Activated CD4-positive, CD25-positive, alpha-beta regulatory T cell treated with anti-CD3 and anti-CD28 coated beads, Interleukin-2, amount 50 U/mL, for 16 hours (primary cell): ENCODE measurements at places on chromosomes 2 and 18.

DNA sequence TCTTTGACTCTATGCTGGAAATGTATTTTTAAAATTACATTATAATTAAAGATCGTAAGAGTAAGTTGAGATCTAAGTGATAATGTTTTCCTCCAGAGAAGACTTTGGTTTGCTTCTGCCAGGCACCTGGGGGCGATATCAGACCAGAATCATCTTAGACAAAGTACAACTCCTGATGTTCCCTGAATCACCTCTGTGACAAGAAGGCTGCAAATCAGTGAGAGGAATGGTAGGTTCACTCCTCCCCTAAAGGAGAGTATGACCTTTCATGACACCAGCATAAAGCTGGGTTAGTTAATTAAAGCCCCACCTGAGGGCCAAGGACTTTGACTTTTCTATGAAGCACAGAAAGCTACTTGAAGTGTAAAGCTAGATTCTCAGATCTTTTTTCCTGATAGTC, 114.4 kb upstream of the DTNA start:
- no peak for DNase-seq

GRCh38 chr2:41937921-41938708, 109.7 kb upstream of the PKDCC start:
- DNase-seq, result no peak

- no peak for DNase-seq
Observed at GRCh38 chr2:52995424-52995823, 772.2 kb upstream of the CHAC2 start.

DNA sequence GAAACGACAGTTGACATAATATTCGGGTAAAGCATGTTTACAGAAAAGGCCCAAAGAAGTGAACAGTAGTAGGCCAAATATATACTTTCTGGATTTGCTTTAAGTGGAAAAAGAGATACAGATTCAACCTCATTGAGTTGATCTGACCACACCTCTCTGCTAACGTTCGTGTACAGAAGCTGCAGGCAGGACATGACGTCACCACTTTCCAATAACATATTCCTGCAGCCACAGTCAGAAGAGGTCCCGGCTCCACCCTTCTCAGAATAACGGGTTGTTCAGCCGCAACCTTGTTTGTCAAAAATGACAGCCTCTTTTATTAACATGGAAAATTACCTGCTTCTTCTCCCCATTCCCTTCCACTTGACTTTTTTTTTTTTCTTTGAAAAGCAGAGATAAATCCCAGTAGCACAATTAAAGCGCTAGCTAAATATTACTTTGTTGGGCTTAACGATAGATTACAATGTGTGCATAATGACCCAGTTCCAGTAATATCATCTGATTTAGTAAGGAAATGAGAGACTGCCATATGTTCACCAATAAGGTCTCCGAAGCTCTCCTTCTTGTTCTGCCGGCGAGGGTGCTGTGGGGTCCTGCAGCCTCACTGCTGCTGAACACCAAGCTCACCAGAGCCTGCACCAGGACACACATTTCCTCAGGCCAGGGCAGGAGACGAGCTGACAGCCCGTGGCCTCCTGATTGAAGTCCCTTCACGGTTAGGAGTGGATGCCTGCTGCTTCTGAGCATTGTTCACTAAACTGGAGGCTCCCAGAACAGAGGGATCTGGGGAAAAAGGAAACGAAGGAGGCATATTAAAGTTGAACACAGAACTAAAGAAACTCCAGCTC, 451.0 kb upstream of the SALL3 start:
- DNase-seq, result no peak

- DNase-seq, result no peak
Observed at GRCh38 chr2:10868465-10869314, 43.0 kb upstream of the KCNF1 start.

GRCh38 chr2:67448648-67449047, 51.5 kb downstream of the ETAA1 start:
- no peak for DNase-seq

- DNase-seq, result no peak
Observed at GRCh38 chr18:63213331-63213900, 106.2 kb downstream of the BCL2 start.

GRCh38 chr18:55839343-55839742, 251.4 kb upstream of the TCF4 start:
- DNase-seq, result no peak

GRCh38 chr2:140442319-140442718, 1662.1 kb upstream of the NXPH2 start:
- no peak for DNase-seq

DNA sequence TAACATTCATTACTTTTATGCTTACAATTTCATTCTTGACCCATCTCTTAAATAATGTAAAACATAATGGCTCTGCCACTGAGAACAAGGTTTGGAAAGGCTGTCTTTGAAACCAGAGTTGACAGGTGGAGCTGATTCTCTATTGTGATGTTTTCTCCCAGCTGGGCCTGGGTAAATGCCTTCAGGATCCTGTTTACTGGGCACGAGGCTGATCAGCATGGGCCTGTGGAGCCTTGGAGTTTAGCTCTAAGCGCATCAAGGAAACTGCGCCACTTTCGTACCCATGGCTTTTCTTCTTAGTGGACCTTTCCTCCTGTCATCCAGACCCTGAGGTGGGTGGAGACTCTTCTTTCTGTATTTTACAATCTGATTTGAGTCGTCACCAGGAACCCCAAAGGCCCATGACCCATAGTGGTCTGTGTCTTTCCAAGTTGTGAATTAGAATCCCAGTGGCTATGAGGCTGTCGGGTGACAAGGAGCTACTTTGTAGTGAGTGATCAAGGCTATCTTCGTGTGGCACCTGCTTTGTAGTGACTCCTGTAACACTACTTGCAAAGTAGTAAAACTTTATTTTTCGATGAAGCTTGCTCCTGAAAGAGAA, 123.1 kb downstream of the LPIN1 start:
- DNase-seq, result no peak

DNA sequence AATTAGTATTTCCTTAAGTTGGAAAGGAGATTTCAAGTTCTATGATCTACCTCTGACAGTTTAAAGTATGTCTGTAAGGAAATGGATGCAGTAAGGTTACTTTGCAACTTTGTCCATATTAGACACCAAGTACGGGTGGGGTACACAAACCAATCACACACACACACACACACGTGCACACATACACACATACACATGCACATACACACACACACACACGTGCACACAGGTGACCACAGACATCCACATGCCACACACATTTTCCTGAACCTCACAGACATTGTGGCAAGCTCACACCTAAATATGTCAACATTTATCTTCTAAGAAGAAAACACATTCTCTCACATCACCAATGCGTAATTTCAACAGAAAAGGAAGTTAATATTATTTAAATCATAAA, 165.9 kb downstream of the MYT1L start:
- no peak for DNase-seq

DNA sequence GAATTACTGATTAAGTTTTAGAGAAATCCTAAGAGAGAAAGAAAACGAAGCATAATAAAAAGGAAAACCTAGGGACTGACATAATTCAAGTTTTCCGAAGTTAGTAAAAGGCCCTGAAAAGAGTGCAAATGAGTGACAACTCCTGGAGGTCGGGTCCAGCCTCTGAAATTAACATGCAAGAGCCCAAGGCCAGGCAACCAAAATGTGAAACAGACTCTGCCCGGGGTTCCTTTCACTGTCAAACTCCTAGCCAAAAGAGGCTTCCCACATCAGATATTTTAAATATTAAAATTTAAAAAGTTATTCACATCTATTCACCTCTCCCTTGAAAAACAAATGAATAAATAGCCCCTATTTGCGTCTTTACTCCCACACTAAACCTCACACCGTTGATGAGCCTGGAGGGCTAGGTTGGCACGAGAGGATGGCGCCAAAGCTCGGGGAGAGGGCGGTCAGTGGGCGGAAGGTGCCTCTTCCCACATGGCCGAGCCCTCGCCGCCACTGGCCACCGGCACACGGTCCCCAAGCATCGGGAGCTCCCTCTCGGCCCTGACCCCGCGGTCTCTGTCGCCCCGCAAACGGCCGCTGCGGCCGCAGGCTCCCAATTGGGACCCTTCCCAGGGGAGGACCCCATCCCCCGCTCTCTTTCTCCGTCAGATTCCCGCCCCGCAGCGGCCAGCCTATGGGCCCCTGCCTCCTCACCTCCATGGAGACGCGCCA, 630 bp downstream of the PPM1G start:
- no peak for DNase-seq

- no peak for DNase-seq
Observed at GRCh38 chr2:109210431-109211200, 81.6 kb downstream of the SH3RF3 start.

GRCh38 chr2:218216336-218216673, 684 bp upstream of the ARPC2 start:
- DNase-seq, result no peak

GRCh38 chr2:75833386-75833785, 122.7 kb upstream of the GCFC2 start:
- no peak for DNase-seq

DNA sequence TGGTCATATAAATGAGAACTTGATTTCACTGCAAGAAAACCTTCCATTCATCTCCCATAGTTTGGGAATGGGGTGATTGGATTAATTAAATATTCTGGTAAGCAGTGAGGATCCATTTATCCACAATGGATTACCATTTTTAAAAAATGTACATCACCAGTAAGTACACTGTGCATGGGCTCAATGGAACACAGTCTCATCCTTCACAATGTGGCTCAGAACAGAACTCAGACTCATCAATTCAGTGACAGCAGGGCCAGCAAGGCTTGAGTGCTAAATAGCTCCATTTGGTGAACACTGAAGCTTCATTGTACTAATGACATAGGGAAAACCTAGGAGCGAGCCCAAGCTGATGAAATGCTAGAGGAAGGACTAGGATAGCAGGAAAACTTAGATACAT, 223.8 kb downstream of the CMPK2 start:
- DNase-seq, result no peak

DNA sequence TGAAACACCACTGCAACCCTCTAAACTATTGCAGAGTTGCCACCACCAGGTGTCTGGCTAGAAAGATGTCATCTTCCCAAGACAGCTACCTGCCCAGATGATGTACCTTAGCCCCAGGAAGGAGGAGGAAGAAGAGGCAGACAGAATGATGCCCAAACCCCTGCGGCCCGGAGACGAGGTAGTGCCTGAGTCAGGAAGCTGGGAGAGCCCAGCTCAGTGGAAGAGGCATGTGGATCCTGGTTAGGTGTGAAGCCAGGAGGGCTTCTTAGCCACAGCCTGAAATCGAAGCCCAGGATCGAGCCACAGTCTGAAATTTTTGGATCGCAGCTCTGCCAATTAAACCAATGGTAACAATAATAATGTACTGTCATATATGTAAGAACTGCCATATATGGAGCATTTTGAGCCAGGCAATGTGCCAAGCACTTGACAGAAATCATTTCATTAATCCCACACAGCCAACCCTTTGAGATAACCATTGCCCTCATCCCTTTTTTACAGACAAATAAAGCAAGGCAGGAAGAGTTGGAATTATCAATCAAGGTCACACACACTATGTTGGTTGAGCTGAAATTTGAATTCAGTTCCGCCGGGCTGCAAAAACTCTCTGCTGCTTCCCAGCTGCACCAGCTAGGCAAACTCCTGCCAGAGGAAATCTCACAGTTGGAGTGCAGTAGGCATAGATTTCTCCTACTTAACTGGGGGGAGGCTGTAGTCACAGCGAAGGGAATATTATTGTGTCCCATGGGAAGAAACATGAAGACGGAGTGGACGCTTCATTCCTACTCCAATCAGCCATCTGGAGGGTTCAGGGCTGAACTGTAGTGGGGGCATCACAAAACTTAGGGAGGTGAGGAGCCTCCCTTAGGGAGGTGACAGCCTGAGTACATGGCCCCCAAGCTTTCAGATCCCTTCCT, 19.4 kb upstream of the CYP1B1 start:
- DNase-seq, result no peak

- no peak for DNase-seq
Observed at GRCh38 chr18:22848615-22849014, 84.5 kb upstream of the RBBP8 start.

DNA sequence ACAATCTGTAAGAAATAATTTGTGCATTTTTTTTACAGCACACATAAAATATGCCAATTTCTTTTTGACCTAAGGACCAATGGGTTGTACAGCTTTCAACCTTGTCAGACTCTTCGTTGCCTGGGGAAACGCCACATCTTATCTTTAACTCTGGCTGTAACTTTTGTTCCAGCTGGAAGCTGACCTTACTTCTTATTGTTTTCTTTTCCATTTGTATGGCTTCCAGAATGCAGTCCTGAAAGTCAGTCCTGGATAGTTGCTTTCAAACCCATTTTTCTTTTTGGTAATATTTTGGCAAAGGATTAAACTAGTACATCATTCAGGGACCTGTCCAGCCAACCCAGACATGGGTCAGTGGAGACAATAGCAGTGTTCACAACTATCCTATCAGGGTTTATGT, 686.5 kb upstream of the CDH2 start:
- no peak for DNase-seq

DNA sequence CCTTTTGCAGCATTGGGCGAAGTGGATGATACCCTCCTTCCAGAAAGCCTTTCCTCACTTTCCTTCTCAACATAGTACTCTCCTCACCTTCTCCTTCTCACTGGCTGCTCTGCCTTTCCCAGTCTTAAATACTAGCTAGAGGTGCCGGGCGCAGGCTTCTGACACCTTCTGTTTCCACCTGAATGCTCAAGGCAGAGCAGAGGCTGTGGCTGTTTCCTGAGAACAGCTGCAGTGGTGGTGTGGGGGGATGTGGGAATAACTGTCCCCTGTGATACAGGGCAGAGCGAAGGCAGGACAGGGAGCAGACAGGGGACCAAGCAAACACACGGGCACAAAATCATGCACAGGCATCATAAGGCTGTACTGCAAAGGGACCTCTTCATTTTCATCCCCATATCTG, 303.1 kb downstream of the SS18 start:
- DNase-seq, result no peak

DNA sequence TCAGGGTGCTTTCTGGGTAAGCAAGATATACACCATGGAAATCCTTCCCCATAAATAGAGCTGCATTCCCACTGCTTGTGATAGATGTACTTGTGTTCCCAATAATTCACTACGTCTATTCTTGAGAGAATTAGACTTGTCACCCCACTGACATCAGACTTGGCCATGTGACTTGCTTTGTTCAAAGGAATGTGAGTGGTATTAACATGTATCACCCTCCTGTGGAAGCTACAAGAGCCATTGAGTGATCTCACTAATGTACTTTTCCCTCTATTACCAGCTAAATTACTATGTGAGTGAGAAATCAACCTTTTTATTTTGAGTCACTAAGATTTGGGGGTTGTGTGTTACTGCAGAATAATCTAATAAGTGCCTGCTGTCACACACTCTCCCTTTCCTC, 176.0 kb downstream of the CCDC178 start:
- DNase-seq, result no peak

- no peak for DNase-seq
Observed at GRCh38 chr2:112542984-112543661, 858 bp downstream of the POLR1B start.

DNA sequence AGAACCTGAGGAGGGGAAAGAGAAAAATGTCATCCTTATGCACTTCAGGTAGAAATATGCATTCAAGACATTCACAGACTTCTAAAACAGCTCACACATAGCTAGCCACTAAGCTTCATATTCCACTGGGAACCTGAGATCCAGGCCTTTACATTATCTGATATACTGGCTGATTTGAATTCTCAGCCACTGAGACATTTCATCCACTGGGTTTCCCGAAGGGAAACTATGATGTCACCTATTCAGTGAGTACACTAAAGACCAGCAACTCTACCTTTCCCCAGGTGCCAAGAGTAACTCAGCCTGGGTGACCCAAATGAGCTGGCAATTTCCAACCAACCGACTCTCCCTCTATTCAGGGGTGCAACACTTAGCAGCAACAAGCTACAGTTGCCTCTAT, 21.7 kb upstream of the SP100 start:
- no peak for DNase-seq
